ENCODE measurements at places on chromosomes 12 and 14.

GRCh38 chr12:67042697-67043131 lies 226.4 kb upstream of the CAND1 start:
- DNase-seq, result no peak

- no peak for DNase-seq
Measured at GRCh38 chr12:120574106-120574505, 7.1 kb downstream of the POP5 start.

DNA sequence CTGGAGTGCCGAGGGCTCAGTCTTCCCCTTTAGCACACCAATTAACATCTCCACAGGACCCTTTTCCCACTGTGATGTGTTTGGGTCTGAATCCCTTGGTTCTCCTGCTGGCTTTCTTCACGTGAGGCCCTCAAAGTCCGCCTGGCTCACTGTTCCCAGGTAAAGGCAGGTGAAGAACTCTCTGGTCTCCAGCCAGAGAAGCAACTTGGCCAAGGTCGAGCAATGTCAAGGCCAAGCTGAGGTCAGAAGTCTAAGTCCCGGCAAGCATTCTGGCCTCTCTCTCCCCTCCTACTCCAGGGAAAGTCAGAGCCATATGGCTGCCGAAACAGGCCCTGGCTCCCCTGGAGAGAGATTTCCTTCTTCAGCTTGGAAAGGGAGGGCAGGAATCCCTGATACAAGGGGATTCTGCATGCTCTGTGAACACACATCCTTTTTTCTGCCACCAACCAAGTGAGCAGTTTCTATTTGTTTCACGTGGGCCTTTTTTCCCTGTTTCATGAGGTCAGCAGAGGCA lies 61.4 kb upstream of the ESRRB start:
- no peak for DNase-seq

DNA sequence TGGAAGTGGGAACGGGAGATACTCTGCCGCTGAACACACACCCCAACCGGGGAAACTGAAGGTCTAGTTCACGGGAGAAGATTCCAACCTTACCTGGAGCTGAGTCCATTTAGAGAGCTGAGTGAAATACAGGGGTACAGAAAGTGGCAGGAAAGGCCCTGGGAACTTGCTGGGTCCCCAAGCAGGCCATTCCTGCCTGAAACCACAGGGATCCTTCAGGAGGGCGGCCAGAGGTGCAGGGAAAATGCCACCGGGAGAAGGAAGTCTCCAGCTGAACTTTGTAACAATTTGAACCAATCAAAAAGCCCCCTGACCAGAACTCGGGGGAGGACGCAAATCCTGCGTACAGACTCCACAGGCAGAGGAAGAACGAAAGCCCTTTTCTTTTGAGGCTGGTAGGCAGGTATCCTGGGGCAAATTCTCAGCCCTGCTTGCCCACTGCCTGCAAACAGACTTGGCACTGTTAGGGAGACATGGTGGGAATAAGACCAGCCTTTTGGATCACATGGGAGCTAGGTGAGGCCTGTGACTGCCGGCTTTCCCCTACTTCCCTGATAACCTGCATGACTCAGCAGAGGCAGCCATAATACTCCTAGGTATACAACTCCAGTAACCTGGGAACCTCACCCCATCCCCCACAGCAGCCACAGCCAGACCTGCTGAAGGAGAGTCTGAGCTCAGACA lies 170.9 kb downstream of the SEC23A start:
- DNase-seq, result no peak

DNA sequence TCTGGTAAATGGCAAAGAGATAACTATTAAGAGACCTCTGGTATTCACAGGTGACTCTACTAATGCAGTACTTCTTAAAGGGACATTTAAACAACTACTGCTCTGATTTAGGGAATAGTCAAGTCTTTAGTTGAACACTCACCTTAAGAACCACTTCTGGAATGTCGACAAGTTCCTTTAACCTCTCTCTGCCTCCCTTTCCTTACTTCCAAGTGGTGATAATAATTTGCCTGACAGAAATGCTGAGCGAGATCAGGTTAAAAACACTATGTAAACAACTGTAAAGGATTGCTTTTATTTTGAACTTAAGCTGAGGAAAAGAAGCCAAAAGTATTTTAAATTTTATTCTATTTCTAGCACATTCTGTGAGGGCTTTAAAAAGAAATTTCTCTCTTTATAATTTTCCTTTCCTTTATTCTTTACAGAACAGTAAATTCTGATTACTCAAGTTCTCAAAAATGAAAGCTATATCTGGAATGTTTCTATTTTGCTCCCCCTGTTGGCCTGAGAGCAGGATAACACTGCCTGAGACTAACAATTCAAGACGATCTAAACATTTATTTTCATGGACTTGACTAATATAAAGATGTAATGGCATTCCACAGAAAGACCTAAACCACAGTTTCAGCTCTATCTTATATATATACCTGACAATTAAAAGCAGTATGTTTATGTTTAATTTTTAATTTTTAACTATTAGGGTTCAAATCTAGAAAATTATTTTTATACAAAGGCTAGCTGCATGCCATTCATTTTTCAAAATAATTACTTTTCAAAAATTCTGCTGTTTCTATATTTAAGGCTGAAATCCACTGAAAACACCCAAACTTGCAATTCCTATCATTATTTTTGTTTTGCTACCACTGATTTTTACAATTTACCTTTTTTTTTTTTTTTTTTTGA lies 29.2 kb downstream of the ZCCHC8 start:
- DNase-seq, result peak; percentile 34

GRCh38 chr12:40473962-40474361 lies 218.3 kb upstream of the CNTN1 start:
- no peak for DNase-seq

GRCh38 chr12:122839907-122840554 lies 4.8 kb downstream of the HIP1R start:
- DNase-seq, result no peak

- DNase-seq, result no peak
Measured at GRCh38 chr12:93177208-93178153, 200.2 kb upstream of the NUDT4 start.

GRCh38 chr14:20799892-20800544 lies 2.6 kb downstream of the RNASE1 start:
- no peak for DNase-seq

DNA sequence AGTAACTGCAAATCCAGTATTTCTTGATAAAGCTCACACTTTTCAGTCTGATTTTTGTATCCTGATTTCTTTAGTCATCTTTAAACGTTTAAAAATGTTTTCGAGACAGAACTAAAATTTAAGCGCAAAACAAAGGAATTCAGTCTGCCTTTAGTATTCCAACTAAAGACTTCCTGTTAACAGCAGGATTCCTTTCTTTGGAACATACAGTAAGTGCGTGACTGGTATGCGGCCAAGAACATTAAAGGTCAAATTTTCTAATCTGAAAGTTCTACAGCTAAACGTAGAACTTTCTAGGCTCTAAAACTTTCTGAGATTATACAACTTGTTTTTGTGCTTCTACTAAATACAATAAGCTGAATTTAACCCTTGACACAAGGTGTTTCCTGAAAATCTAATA lies 9.9 kb downstream of the SAV1 start:
- DNase-seq, result no peak

DNA sequence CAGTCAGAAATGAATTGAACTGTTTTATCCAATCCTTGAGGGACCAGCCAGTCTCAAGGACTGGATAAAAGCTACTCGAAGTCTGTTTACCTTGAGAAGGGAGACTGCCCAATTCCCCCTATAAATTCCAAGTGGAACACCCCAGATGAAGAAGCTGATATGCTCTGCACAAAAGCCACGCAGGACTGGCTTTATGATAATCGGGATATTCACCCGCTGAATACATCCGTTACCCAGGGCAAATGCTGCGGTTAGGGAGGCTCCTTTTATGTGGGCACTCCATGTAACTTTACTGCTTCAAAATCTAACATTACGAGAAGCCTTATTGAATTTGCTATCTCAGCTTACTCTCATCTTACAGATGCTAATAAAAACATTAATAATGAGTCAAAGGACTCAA lies 119.1 kb downstream of the DENND5B start:
- DNase-seq, result no peak

DNA sequence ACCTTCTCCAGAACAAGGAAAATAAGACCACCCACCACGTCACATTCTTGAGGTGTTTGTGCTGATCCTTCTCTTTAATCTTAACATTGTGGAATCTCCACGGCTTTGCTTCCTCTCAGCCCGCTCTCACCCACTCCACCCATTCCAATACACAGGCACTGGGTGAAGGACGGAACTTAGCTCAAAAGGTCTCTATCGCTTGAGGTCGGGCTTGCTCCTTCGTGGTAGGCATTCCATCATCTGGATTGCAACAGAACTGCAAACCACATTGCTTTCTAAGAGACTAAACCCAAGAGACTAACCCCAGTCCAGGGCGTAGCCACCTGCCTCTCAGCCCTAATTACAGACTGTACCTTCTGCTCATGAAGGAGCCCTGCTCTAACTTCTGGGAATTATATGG lies 24.0 kb upstream of the MDM2 start:
- no peak for DNase-seq

DNA sequence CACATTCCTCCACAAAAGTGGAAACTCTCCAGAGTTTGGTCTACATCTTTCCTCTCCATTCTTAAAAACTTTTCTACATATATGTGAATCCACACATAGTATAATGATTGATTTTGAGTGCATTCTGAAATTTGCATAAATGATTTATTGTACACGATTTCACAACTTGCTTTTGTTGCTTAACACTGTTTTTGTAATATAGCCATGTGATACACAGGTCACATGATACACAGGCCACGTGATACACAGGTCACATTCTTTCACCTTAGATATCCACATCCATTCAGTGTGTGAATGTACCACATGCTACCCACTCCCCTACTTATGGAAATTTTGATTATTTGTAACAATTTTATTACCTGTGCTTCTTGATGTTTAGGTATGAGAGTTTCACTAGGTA lies 319.1 kb downstream of the ZFP36L1 start:
- DNase-seq, result no peak

DNA sequence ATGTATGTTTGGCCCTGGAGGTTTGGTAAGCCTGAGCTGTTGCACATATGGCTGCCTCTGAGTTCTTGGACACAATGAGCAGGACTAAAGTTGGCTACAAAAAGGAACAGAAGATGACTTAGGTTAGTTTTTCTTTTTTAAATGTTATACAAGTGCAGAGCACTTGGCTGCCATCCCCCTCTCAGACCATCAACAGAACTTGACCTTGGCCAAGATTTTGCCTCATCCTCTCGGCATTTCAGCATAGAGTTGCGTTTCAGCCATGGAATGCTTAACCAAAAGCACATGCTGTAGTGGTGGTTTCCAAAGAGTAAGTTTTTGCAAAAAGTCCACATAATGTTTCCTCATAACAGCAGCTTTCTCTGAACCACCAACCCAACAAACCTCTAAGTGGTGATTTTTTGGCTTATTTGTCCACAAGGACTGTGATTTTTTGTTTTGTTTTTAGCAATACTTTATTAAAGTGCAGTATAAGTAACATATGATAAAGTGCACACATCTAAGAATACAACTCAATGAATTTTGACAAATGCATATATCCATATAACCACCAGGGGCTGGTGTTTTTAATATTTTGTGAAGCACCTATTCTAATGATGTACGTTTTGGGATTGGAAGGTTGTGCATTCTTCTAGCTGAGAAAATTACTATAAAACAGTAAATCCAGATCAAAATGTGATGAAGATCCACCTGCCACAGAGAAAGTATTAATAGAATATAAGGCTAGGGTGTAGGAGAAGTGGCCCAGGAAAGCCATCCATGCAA lies 12.1 kb upstream of the GALNT16 start:
- no peak for DNase-seq

GRCh38 chr12:75890141-75890540 lies 141.4 kb downstream of the PHLDA1 start:
- DNase-seq, result no peak

DNA sequence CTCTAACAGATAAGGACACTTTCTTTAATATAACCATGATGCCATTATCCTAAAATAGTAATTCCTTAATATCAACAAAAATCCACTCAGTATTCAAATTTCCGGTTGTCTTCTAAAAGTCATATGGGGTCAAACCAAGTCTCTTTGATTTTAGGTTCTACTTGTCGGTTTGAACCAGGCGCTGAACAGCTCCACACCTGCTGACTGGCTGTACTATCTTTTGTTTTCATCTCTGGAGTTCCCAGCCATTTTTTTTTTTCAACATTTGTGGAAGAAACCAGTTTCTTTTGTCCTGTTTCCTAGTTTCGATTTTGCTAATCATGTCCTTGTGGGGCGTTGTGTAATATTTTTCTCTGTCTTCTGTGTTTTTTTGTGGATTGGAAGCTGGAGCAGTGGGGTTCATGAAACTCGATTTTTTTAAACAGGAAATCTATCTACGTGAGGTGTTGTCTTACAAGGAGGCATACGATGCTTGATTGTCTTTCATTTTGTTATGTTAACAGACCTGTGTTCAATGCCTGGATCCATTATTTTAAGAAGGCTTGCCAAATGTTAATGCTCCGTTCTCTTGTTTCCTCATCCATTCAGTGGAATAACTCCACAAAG lies 50.2 kb downstream of the FZD10 start:
- no peak for DNase-seq

- DNase-seq, result no peak
Measured at GRCh38 chr14:103143506-103143905, 20.2 kb downstream of the TNFAIP2 start.

- DNase-seq, result no peak
Measured at GRCh38 chr14:37089410-37089809, 83.0 kb downstream of the SLC25A21 start.

GRCh38 chr12:3945671-3946070 lies 72.5 kb upstream of the PARP11 start:
- no peak for DNase-seq

- DNase-seq, result no peak
Measured at GRCh38 chr12:51373187-51373586, 18.0 kb downstream of the GALNT6 start.

DNA sequence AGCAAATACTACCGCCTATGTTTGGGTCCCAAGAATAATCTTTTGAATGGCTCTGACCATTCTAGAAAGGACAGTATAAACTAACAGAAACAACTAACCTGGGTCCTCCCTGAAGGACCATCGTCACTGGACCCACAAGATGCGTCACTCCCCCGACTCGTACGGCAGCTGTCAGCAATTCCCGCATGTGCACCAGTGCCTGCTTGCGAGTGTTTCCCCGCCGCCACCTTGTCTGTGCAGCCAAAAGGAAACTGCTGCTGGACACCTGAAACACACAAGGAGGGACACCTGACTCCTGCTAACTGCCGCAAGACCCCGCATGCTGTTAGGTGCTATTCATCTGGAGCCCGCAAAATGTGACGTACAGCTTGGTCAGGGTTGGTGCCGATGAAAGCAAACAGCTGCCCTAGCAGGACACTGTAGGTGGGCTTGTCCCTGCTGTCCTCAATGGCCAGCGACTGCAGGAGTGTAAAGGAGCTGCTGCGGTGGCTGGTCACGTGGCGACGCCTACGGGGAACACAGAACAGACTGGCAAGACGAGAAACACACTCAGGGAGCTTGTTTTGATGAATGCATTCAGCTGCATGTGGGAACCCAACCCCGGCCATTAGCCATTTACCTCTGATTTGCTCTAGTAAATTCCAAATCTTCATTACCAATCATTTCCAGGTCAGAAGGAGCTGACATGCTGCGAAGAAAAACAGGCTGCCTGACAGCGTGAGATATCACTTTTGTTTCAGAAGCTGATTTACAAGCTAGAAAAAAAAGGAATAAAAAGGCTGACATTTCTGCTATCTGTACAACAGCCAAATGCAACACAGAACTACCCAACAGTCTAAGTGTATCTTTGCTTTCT lies 118.1 kb downstream of the TRAFD1 start:
- DNase-seq, result no peak

- DNase-seq, result no peak
Measured at GRCh38 chr12:21545557-21545956, 19.5 kb downstream of the SPX start.

Data from stimulated activated CD4-positive, alpha-beta T cell treated with anti-CD3 and anti-CD28 coated beads, Interleukin-12 subunit alpha, Interleukin-12 subunit beta, amount 100 ng/mL, for 48 hours (primary cell).